Activated CD4-positive, alpha-beta T cell treated with anti-CD3 and anti-CD28 coated beads, Interleukin-2, amount 10 ng/mL, durations not matched to agents 7 days and 5 days (primary cell): ENCODE measurements at places on chromosomes 4 and X. TPM values are rescaled to one million over a fixed set of nuclear protein-coding genes. Genes with fewer than 3 reads are reported as not detected.

KCNIP4 gene
- total RNA-seq = not detected

GRCh38 chrX:35711281-35711680, 86.9 kb upstream of the MAGEB16 start:
- H3K4me3 ChIP-seq = no peak overlapping the region
- H3K36me3 ChIP-seq = no peaks in the 10 kb centered on the region
- no peaks in the 10 kb centered on the region for H3K4me1 ChIP-seq
- H3K27ac ChIP-seq = no peak overlapping the region

- DNase-seq = no peak
- H3K36me3 ChIP-seq = no peaks in the 10 kb centered on the region
- H3K27me3 ChIP-seq = no peaks in the 10 kb centered on the region
- H3K4me3 ChIP-seq = no peak overlapping the region
- H3K27ac ChIP-seq = no peak overlapping the region
- no peaks in the 10 kb centered on the region for H3K4me1 ChIP-seq
Measured at GRCh38 chr4:98746530-98746929, 88.1 kb upstream of the TSPAN5 start.

DNA sequence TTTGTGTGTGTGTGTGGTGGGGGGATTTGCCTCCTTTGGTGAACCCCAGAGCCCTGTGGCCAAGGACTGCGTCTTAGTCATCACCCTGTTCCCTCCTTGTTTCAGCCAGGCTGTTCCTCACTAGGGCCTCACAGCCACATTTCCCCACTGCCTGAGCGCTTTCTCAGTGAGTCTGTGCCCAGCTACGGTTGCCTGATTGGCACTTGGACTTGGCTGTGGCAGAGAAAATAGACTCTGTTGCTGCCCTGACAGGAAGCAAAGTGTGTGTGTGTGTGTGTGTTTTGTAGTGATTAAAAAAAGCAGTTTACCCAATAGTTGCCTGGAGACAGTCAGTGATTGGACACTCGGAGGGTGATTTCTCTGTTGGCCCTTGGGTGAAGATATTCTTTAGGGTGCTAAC, 113.0 kb downstream of the UCHL1 start:
- no peaks in the 10 kb centered on the region for H3K36me3 ChIP-seq
- H3K27me3 ChIP-seq = peaks cover 4% of the 10 kb centered on the region
- H3K4me3 ChIP-seq = no peak overlapping the region
- no peaks in the 10 kb centered on the region for H3K4me1 ChIP-seq
- DNase-seq = no peak

DNA sequence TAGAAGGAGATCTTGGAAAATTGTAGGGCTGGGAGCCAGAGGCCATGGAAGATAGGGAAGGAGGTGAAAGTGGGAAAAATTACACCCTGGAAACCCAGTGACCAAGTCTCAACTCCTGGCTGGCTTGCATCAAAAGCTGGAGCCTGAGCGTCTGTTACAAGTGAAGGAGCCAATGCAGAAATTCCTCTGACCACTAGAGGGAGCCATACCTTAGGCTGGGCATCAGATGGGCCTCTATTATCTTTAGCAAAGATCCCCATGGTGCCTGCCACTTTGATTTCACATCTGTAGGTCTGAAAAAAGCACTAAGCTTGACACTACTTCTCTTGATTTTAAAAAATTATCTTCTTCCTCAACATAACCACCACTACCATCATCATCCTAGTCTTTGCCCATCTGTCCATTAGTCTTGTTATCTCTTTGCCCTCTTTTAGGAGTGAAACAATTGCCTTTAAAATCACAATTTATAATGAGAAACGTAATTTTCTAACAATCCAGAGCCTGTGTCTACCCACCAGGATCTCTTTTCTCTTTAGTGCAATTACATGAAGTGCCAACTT, 62.9 kb downstream of the ANAPC4 start:
- peak; percentile 69 for DNase-seq
- no peak overlapping the region for H3K27ac ChIP-seq
- no peaks in the 10 kb centered on the region for H3K4me1 ChIP-seq
- peaks cover 3% of the 10 kb centered on the region for H3K36me3 ChIP-seq
- H3K27me3 ChIP-seq = no peaks in the 10 kb centered on the region
- H3K4me3 ChIP-seq = no peak overlapping the region

GRCh38 chr4:22192084-22192511, 243.5 kb upstream of the KCNIP4 start:
- no peak for DNase-seq
- H3K36me3 ChIP-seq = no peaks in the 10 kb centered on the region
- H3K4me1 ChIP-seq = no peaks in the 10 kb centered on the region

DNA sequence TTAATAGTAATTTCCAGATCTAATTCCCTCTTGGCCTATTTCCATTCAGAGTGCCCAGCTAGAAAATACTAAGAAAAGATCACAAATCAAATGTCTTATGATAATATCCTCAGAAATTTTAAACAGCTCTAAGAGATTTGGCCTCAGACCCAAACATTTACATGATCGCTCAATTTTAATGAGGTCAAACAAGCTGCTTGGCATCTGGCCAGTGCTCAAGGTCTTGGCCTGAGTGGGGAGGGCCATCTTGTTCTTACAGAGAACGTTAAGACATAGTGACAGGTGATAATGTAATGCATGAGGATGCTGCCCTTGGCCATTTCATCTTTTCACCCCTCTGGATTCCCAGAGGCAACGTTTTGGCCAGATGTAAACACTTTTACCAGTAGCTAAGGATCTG, 159.2 kb upstream of the SLC7A11 start:
- no peak for DNase-seq
- no peaks in the 10 kb centered on the region for H3K27me3 ChIP-seq
- H3K4me3 ChIP-seq = no peak overlapping the region
- H3K27ac ChIP-seq = no peak overlapping the region
- H3K4me1 ChIP-seq = no peaks in the 10 kb centered on the region
- H3K36me3 ChIP-seq = no peaks in the 10 kb centered on the region

MAGED4 gene
- total RNA-seq = 0.35 TPM

FAM149A gene
- 0.50 TPM for total RNA-seq

DNA sequence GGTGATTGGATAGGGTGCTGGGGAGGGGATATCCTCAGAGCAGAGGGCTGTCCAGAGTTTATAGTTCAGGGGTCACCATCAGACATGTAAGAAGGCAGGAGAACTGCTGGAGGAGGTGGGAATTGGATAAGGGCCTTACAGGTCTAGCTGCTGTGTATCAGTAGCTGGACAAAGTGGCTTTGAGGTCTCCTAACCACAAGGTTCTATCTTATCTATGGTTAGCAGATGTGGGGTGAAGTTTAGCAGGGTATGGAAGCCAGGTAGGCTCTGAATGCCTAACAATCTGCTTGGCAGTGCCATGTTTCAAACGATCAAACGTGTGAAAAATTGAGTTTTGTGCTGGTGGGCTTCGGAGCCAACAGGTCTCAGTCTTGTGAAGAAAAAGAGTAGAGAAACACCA, 32.1 kb upstream of the MAGEA8 start:
- H3K27ac ChIP-seq = no peak overlapping the region
- no peak for DNase-seq
- no peaks in the 10 kb centered on the region for H3K36me3 ChIP-seq
- peaks cover 3% of the 10 kb centered on the region for H3K27me3 ChIP-seq
- H3K4me1 ChIP-seq = no peaks in the 10 kb centered on the region
- H3K4me3 ChIP-seq = no peak overlapping the region

CCDC158 gene
- not detected for total RNA-seq

GRCh38 chrX:55702671-55703070, 14.9 kb upstream of the RRAGB start:
- peaks cover 1% of the 10 kb centered on the region for H3K36me3 ChIP-seq
- H3K27ac ChIP-seq = no peak overlapping the region
- peaks cover 38% of the 10 kb centered on the region for H3K4me1 ChIP-seq

TLR8 gene
- not detected for total RNA-seq

GRCh38 chr4:43394976-43395375, 502.5 kb downstream of the GRXCR1 start:
- H3K4me1 ChIP-seq = no peaks in the 10 kb centered on the region
- no peaks in the 10 kb centered on the region for H3K36me3 ChIP-seq
- no peak overlapping the region for H3K4me3 ChIP-seq
- DNase-seq = no peak
